Stimulated activated CD8-positive, alpha-beta memory T cell treated with anti-CD3 and anti-CD28 coated beads, Interleukin-2, amount 100 ng/mL, for 48 hours (primary cell): ENCODE measurements at places on chromosomes 2 and 18.

DNA sequence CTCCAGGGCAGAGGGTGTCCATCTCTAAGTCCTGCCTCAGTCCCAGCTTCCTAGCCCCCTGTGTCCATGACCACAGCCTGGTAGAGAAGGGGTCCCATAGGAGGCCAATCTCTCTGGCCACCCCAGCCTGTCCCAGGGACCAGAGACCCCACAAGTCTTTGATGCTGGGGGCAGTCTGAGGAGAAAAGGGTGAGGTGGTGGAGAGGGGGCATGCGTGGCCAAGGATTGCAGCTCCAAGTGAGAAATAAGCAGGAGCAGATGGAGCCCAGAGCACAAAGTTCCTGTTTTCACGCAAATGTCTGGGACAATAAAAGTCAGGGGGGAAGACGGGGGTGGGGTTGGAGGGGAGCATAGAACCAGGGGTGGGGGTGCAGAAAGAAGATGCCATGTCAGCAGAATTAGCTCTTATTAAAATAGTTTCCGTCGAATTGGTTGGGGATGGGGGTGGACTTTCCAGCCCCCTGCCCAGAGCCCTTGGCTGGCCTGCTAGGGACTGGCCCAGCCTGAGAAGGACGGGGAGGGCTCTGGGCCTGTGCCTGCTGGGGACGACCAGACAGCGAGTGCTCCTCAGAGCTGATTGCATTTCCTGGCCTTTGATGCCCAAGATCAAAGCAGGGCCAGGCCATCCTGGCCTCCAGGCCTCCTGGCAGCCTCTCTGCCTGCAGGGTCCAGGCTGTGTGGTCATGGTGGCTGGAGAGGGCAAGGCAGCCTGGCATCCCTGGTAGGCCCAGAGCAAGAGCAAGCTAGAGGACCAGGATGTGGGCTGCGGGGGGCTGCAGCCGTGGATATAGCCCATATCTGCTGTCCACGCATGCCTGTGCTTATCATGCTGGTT is 337.1 kb downstream of the DYSF start:
- DNase-seq, result no peak

DNA sequence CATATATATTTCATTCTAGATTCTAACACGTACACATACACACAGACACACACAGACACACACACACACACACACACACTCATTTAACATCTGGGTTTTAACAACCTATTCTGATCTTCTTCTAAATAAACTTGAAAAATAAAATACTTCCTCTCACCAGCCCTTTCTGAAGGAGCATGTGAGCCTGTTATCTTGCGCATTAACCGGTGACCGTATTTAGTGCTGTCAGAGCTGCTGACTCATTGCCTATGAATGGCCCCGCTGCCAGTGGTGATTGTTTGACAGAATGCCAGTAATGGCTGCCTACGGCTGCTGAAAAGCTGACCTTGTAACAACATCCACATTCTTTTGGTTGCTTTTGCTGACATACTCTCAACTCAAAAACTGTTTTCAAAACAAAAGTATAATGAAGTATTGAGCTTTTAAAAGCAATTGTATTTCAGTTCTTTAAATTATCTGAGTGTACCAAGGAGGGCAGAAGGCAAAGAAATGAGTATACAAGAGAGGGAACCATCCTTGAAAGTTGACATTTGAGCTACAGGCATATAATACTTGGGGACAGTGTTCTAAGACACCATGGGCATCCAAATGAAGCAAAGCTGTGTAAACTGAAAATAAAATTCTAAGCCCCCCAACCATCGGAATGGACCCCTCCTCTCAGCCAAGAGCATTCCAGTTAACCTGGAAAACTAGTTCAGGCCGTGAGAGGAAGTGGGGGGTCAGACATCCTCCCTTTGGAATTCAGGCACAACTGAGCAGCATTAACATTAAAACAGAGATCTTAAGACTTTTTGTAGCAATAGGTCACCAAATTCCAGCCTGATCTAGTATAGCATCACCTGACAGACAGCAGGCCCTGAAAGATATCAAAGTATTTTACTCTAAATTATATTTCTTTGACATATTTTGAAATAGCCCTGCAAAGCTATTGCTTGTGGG is 50.2 kb upstream of the DTNA start:
- DNase-seq, result no peak

- no peak for DNase-seq
Observed at GRCh38 chr2:127675331-127676261, at the start of gene LIMS2. TSS of gene LIMS2 (minus strand) at chr2:127675530. CDS start at chr2:127675024, 506 bp downstream.

DNA sequence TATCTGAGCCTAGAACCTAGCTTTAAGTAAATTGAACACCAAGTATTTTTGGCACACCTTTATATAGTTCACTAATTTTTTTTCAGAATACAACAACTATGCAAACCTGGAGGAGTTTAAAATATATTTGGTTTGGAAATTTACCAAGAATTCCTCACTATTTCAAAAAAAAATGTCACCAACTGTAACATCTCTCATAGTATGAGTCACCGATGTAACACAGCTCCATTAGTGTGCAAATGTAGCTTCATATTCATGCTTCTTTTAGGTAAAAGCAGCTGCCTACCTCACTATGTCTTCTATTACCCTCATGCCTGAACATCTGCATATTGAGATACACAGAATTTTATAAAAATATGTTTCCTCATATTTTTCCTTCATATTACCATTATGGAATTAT is 80.5 kb downstream of the NRXN1 start:
- no peak for DNase-seq

DNA sequence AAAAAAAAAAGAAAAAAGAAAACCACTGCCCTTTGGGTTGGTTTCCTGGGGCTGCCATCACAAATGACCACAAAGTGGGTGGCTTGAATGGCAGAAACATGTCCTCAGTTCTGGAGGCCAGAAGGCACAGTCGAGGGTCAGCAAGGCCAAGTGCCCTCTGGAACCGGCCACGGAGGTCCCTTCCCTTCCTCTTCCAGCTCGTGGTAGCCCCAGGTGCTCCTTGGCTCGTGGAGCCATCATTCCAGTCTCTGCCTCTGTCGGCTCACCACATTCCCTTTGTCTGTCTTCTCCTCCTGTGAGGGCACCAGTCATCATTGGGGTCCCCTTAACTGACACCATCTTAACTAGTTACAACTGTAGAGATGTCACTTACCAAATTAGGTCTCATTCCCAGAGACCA is 8.5 kb upstream of the NFATC1 start:
- no peak for DNase-seq

- DNase-seq, result no peak
Observed at GRCh38 chr2:30393510-30393909, 53.5 kb upstream of the LCLAT1 start.

DNA sequence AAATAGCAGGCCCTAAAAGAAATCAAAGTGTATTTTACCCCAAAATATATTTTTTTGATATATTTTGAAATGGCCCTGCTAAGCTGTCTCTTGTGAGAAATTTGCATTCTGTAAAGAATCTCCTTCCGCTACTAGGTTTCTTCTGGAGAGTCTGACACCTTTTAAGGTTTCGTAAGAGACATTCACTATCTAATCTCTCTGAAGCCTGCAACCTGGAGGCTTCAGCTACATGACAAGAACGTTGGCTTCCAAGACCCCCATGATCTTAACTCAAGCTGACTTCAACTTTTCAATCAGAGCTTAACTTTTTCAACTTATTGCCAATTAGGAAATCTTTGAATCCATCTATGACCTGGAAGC is 1894.9 kb upstream of the LRRTM1 start:
- DNase-seq, result no peak

DNA sequence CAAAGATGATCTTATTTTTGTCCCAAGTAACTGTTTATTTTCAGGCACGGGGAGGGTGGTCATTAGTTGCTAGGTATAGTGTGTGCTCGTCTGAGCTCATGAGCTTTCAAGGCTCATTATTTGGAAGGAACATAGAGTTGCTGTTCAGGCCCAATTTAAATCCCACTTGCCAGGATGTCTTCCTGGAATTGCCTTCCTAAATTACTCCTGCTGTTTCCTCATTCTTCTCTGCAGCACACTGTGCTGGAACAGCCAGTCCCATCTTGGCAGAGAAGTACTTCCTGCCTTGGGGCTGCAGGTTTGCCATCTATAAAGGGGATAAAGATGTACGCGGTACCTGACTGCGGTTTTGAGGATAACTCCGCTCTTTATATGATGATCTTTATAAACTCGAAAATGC is 37.3 kb downstream of the GREB1 start:
- no peak for DNase-seq

- DNase-seq, result no peak
Observed at GRCh38 chr2:12045864-12046291, 299.4 kb downstream of the LPIN1 start.

- DNase-seq, result no peak
Observed at GRCh38 chr2:157840568-157841156, 35.5 kb downstream of the ACVR1 start.

DNA sequence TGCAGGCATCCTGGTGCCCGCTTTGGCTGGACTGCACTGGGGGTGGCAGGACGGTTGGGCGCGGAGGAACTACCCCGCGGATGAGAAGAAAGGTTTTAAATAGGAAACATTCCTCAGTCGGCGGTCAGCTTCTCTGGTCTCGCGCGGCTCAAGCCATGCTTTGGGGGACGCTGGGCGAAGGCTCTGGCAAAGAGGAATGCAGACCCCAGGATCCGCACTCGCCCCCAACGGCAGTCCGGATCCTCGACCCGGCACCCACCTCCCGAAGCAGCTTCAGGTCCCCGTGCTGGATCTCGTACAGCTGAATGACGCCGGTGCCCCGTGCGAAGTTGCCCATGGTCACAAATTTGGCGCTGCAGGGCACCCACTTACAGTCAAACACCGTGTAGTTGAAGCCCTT is 686 bp upstream of the PNO1 start:
- DNase-seq, result no peak

- DNase-seq, result no peak
Observed at GRCh38 chr2:219969508-219969907, 342.1 kb downstream of the SLC4A3 start.

DNA sequence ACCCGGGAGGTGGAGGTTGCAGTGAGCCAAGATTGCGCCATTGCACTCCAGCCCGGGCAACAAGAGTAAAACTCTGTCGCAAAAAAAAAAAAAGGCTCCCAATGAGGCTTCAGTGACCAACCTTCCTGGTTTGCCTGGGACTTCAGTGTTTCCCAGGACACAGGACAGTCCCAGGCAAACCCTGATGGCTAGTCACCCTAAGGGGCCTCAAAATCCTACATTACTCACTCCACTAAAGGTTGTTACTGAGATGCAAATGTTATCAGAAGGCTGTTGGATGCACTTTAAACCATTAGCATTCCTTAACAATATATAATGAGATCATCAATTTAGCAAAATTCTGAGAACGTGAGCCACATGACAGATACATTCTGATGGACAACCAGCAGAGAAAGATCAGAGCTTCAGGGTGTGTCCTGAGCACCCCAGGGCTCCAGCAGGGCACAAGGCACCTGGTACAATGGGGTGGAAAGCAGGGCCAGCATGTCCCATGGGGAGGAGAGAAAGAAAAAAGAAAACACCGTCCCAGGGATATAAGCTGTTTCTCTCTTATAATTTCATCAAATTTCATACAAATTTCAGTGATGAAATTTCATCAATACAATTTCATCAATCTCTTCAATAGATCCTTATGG is 118.1 kb upstream of the ARL5A start:
- no peak for DNase-seq

- DNase-seq, result no peak
Observed at GRCh38 chr2:3098231-3098630, 279.4 kb downstream of the EIPR1 start.

DNA sequence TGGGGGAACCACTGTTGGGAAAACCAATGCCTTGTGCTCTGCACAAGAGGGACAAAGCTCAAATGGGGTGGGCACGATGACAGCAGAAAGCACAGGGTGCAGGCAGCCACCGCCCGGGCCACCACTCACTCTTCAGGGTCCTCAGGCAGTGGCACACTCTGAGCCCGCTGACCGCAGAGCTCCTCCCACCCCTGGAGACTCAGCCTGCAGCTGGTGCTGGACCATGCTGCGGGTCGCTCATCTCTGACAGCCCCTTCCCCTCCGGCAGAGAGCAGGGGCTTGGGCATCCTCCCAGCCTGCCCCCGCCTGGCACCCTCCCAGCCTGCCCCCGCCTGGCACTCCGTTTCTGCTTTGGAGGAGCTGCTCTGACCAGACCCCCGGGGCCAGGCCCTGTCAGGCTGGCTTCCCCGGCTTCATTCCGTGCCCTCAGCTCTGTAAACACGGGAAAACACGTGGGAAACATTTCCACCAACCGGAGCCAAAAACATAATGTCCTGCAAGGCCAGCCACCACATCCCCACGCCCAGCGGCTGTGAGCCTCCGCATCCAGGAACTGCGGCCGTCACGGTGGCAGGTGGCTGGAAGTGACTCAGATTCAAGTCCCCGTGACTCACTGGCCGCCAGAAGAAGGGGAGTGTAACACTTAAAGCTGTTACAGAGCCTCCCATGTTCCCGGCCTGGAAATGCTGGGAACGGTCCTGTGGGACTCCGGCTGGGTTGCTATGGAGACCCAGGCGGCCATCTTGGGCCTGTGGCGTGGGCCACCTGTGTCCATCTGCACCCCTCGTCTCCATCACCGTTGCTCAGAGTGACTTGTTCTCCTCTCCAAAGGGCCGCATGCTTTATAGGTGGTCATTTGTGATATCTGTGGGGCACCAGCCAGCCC is 6.8 kb upstream of the SNED1 start:
- DNase-seq, result no peak

DNA sequence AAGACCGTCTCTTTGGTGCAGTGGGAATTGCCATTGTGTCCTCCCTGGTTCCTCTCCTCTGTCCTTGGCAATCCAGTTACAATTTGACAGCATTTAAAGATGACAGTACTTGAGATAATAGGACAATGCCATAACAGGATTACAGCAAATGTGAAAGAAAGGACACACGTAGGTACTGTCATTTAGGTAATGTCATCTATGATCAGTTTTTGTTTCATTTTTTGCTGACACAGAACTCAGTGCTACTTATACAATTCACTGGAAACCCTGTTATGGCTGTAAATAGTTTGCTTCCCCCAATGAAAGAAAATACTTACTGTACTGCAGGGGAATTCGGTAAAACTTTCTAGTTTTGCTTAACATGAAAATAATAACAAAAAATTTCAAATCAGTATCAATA is 65.2 kb downstream of the BCL11A start:
- no peak for DNase-seq

GRCh38 chr2:129191530-129191929 is 787.9 kb upstream of the RAB6C start:
- no peak for DNase-seq

GRCh38 chr2:6923319-6923718 is 6.1 kb downstream of the RNF144A start:
- DNase-seq, result no peak

GRCh38 chr2:74499940-74500577 is 656 bp upstream of the LBX2 start:
- DNase-seq, result no peak

- DNase-seq, result no peak
Observed at GRCh38 chr2:83081826-83082690, 1377.0 kb downstream of the SUCLG1 start.

- DNase-seq, result no peak
Observed at GRCh38 chr2:26039603-26040323, 5.9 kb downstream of the RAB10 start.

DNA sequence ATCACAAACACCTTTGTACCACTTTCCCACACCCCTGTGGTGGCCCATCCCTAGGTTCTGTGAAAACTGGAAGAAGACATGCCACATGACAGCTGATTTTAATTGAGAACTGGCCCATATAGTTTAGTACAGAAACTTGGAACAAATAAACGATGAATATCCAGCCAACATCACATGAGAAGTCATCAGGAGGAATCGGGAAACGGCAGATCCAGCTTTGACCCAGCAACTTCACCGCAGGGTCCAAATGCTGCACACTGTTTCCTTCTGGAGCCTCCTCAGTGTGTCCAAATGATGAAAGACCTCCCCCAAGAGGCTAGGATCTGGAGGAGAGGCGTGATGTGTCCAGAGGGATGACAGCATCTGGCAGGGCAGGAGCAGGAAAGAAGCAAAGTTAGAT is 75.5 kb downstream of the COPS8 start:
- DNase-seq, result no peak

GRCh38 chr2:10777842-10778723 is 34.5 kb downstream of the PDIA6 start:
- no peak for DNase-seq
